Sciatic nerve (tissue), 2 donors: ENCODE measurements at places on chromosomes 12 and 14.

GRCh38 chr12:123148223-123148622 lies 2.7 kb downstream of the PITPNM2 start:
- no peak for DNase-seq

GRCh38 chr12:53047221-53048032 lies 2.4 kb upstream of the TNS2 start:
- DNase-seq, result peak; percentile 89

GRCh38 chr12:93943780-93944179 lies 204.6 kb upstream of the PLXNC1 start:
- no peak for DNase-seq

- no peak for DNase-seq
These were observed 39.0 kb downstream of the PAX9 start for GRCh38 chr14:36700651-36701050.

- peak; percentile 55 for DNase-seq
These were observed 4.6 kb downstream of the IFI27 start for GRCh38 chr14:94115058-94115591.

DNA sequence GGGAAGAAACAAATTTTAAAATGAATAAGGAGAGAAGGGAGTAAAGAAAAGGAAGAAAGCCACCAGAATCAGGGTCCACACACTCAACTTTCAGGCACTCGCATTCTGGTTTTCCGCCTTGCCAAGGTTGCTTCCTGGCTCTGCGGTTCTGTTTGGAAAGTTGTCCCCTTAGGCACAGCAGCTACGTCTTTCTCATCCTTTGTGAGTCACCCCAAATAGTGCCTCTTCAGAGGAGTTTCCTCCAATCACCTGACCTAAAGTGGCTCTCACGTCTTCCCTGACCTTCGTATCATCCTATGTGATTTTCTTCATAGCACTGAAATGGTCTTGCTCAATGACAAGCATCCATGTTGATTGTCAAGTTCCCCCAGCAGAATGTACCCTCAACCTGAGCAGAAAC lies 99.5 kb upstream of the TMCC3 start:
- DNase-seq, result no peak

GRCh38 chr14:77023001-77023996 lies 5.2 kb downstream of the IRF2BPL start:
- DNase-seq, result no peak

DNA sequence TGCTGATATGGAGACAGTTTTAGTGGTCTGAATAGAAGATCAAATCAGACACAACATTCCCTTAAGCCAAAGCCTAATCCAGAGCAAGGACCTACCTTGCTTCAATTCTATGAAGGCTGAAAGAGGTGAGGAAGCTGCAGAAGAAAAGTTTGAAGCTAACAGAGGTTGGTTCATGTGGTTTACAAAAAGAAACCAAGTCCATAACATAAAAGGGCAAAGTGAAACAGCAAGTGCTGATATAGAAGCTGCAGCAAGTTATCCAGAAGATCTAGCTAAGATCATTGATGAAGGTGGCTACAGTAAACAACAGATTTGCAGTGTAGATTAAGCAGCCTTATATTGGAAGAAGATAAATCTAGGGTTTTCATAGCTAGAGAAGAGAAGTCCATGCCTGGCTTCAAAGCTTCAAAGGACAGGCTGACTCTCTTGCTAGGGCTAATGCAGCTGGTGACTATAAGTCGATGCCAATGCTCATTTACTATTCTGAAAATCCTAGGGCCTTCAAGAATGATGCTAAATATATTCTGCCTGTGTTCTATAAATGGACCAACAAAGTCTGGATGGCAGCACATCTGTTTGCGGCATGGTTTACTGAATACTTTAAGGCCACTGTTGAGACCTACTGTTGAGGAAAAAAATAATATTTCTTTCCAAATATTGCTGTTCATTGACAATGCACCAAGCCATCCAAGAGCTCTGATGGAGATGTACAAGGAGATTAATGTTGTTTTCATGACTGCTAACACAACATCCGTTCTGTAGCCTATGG lies 361.0 kb downstream of the DPF3 start:
- no peak for DNase-seq

GRCh38 chr12:87171356-87171755 lies 857.8 kb downstream of the C12orf50 start:
- DNase-seq, result no peak

GRCh38 chr14:55556929-55557623 lies 22.9 kb upstream of the KTN1 start:
- DNase-seq, result peak; percentile 63
